ENCODE measurements at places on chromosomes 12 and 14.

GRCh38 chr12:85968606-85969005 is 94.5 kb downstream of the NTS start:
- no peak for DNase-seq

DNA sequence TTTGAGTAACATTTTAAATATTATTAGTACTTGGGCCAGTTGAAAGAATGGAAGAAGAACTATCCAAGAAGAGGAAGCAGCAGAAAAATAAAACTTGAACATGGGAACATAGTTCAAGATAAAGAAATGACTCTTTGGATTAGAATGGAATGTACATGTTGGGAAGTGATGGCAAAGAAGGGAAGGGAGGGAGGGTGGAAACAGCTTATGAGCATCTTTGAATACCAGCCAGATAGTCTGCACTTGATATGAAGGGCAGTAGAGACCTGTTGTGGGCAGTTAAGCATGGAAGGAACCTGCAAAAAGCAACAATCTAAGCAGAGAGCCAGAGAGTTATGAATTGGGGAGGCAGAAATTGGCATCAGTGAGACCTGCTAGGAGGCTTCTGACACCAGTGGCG is 10.0 kb upstream of the IL22 start:
- DNase-seq, result no peak

GRCh38 chr12:6183689-6184428 is 16.3 kb upstream of the CD9 start:
- DNase-seq, result no peak

DNA sequence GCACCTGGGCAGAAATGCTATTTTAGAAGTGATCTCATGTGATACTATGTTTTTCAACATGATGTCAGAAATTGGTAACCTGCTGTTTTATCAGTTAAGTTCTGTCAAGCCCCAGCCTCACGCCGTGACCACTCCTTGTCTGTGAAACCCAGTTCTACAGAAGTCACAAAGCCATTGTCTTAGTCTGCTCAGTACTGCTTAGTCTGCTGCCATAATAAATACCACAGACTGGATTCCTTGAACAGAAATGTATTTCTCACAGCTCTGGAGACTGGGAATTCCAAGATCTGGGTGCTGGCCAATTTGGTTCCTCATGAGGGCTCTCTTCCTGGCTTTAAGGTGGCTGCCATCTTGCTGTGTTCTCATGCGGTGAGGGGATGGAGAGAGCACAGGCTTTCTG is 176.9 kb downstream of the PRKCH start:
- DNase-seq, result no peak

DNA sequence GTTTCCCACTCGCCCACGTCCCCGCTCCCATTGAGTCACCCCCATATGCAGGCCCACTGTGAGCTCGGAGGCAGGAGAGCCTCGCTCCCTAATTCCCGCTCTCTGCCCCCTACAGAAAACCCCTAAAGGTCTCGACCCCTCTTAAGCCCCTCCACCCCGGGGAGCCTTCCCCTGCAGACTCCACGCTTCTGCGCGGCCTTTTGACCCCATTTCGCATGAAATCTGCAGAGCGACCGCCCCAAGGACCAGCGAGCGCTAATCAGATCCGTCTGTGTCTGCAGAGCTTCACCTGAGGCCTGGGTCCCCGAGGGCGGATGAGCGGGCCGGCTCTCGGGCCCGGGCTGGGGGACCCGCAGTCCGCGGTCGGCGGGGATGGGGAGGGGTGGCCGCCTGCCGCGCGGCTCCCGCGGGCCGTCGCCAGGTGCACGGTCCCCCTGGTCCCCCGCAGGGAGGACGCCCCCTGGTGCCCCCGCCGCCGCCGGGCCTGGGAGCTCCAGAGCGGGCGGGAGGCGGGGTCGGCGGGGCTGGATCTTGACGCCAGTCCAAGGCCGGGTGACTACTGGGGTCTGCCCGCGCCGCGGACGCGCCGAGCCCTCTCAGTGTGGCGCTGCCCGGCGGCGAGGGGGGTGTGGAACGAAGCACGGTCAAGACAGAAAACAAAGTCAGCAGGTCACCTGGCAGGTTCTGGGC is 10.1 kb downstream of the BMP4 start:
- DNase-seq, result no peak

DNA sequence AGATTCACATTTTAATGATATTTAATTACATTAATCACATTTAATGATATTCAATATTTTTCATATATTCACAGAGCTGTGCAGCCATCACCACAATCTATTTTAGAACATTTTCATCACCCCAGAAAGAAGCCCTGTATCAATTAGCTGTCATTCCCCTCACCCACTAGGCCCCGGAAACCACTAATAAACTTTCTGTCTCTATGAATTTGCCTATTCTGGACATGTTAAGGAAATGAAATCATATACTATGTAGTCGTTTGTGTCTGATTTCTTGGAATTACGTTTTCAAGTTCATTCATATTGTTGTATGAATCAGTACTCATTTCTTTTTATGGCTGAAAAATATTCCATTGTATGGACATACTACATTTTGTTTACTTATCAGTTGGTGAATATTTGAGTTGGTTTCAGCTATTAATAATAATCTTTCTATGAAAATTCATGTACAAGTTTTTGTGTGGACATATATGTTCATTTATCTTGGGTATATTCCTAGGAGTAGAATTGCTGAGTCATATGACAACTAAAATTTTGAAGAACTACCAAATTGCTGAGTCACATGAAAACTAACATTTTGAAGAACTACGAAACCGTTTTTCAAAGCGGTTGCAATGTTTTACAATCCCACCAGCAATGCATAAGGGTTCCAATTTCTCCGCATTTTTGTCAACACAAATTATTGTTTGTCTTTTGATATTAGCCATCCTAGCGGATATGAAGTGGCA is 11.7 kb upstream of the OTOGL start:
- DNase-seq, result no peak

DNA sequence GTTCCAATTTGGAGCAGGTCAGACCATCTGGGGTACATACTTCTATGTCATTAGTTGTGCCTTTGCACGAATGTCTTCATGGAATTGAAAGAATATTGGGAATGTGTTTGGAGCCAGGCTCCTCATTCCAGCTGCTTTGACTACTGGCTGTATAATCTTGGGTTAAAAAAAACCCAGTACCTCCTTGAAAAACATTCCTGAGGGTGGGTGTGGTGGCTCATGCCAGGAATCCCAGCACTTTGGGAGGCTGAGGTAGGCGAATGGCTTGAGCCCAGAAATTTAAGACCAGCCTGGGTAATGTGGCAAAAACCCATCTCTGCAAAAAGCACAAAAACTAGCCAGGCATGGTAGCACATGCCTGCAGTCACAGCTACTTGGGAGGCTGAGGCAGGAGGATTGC is 125.6 kb downstream of the TTC8 start:
- DNase-seq, result no peak

GRCh38 chr12:26286186-26286585 is 90.8 kb downstream of the SSPN start:
- DNase-seq, result no peak

DNA sequence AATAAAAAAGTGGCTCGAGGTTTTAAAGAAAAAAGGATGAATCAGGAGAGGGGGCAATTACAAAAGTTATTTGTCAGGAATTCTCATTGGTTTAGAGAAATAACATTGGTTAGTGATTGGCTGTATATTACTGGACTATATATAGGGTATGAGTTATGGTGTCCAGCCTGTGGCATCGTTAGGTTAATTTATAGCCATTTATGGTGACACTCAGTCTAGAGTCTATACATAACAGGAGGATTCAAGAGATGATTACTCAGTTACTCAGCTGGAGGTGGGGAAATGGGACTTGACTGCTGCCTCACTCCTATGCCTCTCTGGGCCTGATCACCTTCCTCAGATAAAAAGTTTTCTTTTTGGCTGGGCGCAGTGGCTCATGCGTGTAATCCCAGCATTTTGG is 25.6 kb upstream of the NFYB start:
- DNase-seq, result no peak

DNA sequence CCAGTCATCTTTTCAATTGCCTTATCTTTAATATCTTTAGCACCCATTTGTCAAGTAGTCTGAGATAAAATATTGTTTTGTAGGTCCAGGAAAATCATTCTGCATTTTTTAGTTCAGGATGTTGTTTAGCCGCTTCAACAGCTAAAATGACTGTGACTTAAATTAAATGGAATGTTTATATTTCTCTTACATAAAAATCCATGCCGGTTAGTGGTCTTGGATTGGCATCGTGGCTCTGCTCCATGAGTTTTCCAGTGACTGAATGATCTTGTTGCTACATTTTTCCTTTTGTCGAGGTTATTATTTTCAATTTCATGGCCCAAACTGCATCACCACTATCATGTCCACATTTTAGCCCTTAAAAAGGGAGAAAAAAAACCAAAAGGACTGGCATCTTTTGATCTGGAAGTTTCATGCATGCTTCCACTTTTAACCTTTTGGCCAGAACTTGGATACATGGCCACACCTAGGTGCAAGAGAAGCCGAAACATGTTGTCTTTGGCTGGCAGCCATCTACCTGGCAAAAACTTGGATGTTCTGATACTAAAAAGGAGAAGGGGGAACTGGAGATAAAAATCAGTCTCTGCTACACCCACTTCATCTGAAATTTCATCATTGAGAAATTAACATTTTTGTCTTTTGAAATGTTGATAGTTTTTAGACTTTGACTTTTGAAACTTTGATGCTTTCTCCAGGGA is 142.4 kb downstream of the OTOGL start:
- no peak for DNase-seq

DNA sequence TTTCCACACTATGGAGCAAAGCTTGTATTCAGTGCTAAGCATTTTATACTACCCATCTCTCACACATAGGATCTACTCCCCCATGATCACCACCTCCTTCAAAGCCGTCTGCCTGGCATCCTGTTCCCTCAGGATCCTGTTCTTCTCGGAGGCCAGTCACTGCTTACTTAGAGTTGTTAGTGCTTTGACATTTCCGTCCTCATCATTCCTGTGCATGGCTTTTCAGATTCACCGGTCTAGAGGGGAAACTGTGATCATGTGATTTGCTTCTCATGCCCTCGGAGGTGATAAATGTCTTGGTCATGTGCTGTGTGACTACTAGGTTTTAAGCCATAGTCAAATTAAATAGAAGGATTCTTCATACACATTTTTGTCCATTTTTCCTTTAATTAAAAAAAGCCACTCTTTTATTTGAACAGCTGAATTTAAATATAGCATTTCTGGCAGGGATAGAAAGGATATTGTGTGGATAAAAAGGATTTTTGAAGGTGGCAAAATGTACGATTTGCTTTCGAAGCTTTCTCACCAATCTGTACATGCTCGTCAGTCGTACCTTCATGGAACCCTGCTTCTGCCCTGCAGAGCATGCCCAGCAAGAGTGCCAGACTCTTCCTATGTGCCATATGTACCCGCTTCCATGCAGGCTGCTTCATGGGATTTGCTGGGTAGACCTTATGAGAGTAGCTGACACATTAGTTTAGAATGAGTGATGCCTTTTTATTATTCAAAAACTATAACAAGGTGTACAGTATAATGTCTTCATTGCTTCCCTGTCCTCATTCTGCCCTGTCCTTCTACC is 53.3 kb downstream of the BMAL2 start:
- no peak for DNase-seq

- no peak for DNase-seq
Measured at GRCh38 chr14:95776798-95777534, 63.0 kb upstream of the TCL1A start.

DNA sequence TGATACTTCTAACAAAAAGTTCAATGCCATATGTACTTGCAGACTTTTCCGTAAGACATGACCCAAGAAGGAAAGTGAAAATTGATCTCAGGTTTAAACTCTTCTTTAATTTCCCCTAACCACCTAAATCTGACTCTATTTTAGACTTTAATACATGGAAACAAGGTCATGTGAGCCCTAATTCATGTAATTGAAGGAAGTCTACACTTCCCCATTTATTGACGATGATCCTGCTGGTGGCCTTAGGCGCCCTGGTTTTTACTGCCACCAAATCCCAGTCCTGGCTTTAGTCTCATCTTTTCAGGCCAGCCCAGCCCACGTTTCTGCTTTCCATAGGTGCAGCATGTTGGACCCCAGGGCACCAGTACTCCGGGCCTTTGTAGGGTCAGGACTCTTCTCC is 157.9 kb downstream of the PELI2 start:
- DNase-seq, result no peak
